Peyer's patch (tissue), 4 donors: ENCODE measurements at places on chromosomes 5 and 9. TPM values are rescaled to one million over a fixed set of nuclear protein-coding genes. Genes with fewer than 3 reads are reported as not detected.

DNA sequence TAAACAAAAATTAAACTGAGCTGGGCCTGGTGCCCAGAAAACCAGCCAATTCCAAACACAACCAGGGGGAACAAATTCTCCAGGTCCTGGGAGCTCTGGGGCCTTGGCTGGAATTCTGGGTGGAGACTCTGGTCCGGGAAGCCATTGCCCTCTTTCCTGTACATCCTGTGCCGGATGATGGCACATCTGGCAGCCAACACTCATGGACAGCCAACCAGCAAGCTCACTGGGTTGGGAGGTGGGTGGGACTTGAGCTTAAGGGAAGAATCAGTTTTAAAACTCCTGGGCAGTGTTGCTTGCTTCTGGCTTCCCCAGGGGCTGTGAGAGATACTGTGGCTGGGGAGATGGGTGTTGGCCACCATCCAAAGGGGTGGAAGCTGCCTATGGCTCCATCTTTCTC, 56.1 kb downstream of the PCDH1 start:
- DNase-seq = no peak

DNA sequence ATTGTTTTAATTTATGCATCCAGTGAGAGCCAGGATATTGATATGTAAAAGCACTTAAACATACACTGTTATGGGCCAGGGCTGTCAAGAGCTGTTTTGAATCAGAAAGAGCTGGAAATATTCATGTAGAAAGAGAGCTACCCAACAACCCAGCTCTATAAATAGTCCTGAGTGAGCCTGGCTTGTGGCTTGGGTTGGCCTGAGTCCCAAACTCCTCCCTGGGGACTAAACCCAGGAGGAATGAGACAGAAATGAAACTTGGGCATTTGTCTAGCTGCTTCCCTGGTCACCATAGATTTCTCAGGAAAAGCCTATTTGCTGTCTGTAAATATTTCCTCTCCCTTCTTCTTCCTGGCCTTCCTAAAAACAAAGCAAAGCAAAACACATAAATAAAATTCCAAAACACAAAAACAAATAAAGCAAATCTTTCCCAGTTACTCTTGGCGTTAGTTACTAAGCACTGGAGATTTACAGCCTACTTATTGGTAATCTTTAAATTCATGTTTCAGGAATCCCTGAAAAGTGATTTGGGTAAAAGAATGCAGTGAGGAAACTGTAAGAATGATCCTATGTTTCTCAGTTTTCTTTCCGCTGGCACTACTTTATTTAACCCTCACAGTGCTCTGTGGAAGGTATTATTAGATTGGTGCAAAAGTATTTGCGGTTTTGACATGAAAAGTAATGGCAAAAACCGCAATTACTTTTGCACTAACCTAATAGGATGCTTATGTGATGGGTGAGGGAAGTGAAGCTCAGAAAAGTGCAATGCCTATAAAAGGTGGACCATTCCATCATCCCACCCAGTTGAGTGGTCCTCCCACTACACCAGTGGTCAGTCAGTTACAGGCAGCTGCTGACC, 111.8 kb downstream of the CARTPT start:
- DNase-seq = no peak

DNA sequence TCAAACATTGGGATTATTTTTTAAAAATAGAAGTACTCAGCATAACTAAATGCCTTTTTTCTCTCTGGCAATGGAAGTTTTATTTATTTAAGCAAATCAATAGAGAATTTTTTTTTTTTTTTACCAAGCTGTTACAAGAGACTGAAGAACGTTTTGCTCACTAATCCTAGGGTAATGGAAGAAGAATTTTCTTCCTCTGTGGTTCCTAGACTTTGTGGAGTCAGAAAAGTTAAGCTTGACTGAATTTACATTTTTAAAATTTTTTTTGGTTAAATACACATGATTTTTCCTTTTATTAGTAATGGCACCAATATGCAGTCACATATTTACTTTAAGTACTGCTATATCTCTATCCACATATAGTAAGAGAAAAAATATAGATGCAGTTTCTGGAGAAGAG, 189.8 kb downstream of the PCSK1 start:
- DNase-seq = no peak

COL5A1 gene
- 97.4 TPM for total RNA-seq

SPATA6L gene
- total RNA-seq = 13.4 TPM

SPATA31E1 gene
- not detected for total RNA-seq

GRCh38 chr5:57955511-57955910, 472.9 kb upstream of the ACTBL2 start:
- DNase-seq = no peak

- DNase-seq = no peak
Measured at GRCh38 chr5:52838326-52839015, 50.8 kb downstream of the ITGA1 start.

DNA sequence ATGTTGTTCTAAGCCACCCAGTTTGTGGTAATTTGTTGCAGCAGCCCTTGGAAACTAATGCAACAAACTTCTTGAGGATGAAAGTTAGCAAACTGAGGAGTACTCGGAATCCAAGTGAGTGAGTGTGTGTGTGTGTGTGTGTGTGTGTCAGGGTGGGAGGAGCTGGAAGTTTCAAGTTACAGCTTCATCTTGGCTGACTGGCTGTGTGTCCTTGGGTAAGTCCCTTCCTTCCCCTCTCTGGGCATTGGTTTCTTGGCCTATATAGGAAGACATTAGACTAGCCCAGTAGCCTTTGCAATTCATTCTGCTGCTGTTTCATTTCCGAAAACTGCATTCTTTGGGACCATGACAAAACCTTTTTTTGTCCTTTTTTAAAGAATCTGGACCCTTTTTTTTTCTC, 157.2 kb downstream of the MELK start:
- no peak for DNase-seq

PCDHGA9 gene
- total RNA-seq = 4.7 TPM

THBS4 gene
- total RNA-seq = 1.0 TPM

TERT gene
- total RNA-seq = 6.6 TPM

DNA sequence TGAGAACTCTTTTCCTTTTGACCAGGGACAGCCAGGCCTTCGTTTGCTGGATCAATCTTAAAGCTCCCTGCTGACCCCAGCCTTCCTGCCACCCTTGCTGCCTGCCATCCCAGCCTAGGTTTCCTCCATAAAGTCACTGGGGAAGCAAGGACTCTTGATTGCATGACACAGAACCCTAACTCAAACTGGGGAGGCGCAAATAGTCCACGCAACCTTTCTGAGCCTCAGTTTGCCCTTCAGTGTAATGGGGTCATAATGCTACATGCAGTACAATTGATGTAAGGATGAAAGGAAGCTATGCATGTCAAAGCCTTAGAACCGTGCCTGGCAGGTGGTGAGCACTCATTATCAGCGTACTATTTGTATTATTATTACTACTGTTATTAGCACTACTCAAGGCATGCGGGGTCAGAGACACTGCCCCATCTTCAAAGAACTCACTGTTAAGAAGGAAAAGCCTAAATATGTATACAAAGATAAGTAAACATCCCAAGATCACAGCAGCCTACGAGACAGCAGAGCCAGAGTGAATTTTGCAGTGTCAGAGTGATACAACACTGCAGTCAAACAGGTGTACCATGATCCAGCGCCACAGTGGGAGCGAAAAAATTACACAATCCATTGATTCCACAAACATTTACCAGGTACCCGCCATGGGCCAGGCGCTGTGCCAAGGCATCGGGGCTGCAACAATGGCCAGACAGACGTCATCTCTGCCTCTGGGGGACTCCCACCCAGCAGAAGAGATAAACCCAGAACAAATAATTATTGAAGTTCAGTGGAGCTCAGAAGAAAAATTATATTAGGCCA, 16.9 kb upstream of the CPLX2 start:
- DNase-seq = no peak

OBP2B gene
- total RNA-seq = not detected

FOXD4L4 gene
- not detected for total RNA-seq

- DNase-seq = no peak
Measured at GRCh38 chr9:101050650-101051049, 22.1 kb downstream of the PLPPR1 start.

DNA sequence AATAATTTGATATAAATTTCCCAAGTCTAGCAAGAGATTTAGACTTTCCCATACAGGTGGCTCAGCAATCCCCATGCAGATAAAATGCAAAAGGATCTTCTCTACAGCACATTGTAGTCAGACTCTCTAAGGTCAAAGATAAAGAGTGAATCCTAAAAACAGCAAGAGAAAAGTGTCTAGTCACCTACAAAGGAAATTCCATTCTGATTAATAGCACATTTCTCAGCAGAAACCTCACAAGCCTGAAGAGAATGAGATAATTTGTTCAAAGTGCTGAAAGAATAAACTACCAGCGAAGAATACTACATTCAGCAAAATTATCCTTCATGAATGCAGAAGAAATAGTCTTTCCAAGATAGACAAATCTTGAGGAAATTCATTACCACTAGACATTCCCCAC, 493.3 kb downstream of the PRELID2 start:
- DNase-seq = no peak

DNA sequence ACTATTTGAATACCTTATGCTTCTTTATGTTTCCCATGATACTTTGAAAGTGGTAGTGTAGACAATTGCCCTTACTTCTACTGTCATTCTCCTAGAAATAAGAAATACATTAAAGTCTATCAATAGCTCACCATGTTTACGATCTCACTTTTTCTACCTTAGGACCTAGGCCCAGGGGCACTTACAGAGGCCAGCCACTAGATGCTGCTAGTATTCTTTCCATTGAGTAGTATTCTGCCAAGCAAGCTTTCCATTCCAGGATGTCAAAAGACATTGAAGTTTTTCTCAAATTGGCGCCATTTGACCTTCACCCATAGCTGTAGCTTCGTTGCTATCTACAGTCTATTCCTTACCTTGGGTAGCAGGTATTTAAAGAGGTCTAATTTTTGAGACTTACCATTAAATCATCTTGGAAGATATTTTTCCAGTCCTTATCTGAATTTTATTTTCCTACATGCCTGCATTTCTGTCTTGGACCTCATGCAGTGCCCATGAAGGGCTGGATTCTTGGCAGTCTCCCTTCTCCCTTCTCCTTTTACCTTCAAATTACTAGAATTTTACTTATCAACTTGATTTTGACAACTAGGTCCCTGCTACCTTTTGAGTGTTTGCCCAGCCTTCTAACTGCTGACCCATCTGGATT, 246.0 kb upstream of the NUDT12 start:
- DNase-seq = no peak
